ENCODE measurements at places on chromosomes 3 and 15.

DNA sequence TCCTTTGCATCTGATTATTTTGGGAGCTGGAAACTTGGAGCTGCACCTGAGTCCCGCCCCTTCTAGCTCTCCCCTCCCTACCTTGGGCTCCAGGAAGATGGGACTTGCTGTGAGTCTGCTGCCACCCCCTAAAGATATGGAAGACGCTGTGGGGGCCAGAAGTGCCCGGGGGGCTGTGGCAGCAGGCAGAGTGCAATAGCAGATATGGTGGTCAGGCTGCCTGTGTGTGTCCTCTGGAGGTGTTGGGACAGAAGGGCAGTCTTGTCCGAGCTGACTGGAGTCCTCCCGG is 485 bp downstream of the PAK6 start:
- no peak for DNase-seq

DNA sequence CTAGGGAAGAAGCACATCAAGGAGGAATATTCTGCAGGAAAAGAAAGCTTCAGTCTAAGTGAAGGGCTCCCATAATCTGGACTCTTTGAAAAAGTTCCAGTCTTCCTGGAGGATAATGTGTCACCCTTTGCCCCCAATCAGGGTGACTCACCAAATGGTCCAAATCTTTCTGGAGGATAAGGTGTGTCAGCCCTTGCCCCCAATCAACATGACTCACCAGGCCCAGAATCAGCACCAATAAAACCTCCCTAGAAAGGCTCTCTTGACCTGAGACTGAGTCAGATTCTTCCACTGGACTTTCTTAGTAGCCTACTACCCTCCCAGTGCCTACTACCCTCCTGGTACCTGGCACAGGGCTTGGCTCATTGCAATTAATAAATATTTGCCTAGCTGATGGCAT is 9.5 kb upstream of the ARL14 start:
- DNase-seq = no peak

GRCh38 chr3:41419809-41420208 is 220.5 kb downstream of the CTNNB1 start:
- DNase-seq = no peak

GRCh38 chr3:147758771-147759170 is 349.6 kb downstream of the ZIC1 start:
- DNase-seq = no peak

DNA sequence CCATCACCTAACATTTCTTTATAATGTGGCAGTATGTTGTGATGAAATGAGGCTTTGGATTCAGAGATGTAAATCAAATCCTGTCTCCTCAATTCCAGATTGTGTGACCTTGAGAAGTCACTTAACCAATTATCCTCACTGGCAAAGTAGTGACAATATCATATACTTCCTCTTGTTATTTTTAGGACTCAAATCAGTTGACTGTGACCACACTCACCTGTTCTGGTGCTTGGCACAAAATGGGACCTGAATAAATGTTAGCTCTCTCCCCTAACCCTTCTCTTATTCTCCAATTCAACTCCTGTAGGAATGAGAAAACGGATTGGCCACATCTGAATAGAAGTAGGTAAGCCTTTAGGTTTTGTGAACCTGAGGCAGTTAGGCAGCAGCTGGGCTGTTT is 42.1 kb downstream of the IQCH start:
- DNase-seq = no peak

DNA sequence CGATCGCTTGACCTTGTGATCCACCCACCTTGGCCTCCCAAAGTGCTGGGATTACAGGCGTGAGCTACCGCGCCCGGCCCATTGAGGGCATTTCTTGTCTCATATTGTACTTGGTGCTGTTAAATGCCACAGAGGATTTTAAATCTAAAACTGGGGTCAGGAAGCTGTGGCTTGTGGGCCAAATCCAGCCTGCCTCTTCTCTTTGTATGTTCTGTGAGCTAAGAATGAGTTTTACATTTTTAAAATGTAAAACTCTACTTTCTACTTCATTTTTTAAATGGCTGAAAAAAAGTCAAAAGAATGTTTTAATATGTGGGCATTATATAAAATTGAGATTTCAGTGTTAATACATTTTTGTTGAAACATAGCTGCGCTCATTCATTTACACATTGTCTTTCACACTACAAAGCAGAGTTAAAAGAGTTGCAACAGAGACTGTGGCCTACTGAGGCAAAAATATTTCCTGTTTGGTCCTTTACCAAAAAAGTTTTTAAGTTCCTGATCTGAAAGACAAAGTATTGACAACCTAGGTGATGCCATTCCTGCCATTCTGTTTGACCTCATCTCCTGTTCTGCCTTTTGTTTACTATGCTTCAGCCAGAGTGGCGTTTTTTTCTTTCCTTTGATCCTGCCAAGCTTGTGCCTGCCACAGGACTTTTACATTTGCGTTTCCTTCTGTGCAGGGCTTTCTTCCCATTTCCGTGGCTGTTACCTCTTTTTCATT is 50.4 kb downstream of the PDCD6IP start:
- DNase-seq = no peak

DNA sequence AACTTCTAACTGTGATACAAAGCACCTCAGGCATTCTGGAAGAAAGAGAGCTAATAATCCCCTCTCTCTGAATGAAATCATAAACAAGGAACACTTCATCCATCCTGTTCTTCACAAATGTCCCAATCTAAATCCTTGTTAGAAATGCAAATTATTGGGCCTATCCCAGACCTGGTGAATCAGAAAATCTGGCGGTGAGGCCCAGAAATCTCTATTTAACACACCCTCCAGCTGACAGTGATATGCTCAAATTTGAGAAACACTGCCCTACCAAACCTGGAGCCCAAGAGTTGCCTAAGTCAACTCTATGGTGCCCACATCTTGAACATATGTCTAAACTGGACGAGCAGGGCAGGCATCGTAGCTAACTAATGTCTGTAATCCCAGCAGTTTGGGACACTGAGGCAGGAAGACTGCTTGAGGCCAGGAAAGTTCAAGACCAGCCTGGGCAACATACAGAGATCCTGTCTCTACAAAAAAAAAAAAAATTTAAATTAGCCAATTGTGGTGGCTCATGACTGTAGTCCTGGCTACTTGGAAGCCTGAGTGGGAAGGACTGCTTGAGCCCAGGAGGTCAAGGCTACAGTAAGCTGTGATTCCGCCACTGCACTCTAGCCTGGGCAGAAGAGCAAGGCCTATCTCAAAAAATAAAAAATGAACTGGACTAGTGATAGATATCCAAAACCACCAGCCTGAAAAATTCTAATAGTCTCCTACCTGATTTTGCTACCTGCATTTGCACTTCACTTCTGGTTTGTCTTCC is 23.1 kb downstream of the SCAP start:
- DNase-seq = no peak

- DNase-seq = no peak
Observed at GRCh38 chr15:56468401-56468800, 3.5 kb upstream of the MNS1 start.

DNA sequence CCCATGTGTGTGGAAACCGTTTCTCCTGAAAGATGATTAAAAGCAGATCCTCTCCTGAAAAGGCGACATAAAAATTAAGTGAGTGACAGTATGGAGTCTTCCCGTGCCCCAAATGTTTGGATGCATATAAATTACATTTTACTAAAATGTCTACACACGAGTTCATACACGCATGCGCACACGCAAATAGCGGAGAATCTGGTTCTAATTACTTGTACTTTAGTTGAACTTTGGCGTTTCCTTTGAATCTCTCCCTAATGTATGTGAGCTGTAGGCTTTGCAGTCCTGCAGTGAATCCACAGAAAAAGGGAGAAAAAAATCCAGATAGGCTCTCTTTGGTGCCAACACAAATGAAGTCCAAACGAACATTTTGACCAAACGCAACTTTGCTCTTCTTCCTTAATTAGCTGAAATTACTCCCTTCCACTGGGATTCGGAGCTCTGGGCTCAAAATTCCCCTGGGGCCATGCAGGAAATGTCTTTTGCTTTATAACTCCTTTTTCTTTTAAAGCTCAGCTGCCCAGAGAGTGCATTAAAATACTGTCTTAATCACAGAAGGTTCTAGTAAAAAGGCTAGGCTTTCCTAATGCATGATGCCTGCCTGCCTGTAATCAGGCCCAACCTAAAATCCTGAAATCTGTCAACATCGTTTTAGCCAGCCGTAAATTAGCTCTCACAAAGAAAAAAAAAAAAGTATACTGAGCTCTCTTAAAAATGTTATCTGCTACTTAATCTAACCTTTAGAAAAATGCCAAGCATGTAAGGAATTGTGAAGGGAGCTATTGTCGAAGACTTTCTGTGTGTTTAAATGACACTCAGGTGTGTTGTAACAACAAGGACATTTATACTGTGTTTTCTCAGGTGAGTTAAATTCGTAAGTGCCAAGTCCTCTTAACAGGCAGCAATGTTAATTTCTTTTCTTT is 26.2 kb downstream of the RARB start:
- DNase-seq = no peak

DNA sequence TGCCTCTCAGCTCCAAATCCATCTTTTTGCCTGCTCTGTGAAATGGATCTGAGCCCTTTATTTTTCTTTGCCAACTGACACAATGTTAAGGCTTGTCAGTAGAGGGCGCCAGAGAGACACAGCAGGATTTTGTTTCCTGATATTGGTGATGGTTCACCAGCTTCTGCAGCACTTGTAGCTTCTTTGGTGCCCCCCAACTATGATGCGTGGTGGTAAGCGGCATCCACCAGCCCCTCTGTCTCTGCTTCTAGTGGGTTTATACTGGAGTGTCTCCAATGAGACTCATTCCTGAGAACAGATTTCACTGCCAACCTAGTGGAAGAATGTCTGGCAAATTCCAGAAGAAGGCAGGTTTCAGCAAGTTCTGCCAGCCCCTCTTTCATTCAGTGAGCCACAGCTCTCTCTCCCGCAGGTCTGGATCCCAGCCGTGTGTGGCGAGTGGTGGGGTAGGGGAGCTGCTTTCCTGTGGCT is 471.9 kb upstream of the FRG2C start:
- peak; percentile 4 for DNase-seq

DNA sequence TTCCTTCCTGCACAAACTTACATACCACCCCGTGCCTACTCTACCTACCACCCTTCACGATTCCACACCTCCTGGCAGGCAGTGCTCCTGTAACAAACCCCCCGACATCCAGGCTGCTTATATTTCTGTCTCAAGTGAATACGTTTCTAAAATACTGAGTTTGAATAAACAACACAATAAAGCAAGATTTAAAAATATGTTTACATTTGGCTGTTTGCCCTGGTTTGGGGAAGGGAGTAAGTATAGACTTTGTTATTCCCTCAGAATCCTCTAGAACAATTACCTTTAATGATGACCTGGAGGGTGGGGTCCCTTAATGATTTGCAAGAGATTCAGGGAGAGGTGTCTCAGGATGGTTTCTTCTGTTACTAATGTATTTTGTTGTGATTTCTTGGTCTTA is 402.6 kb upstream of the TBL1XR1 start:
- no peak for DNase-seq

- DNase-seq = no peak
Observed at GRCh38 chr3:35971686-35972085, 332.4 kb downstream of the ARPP21 start.

DNA sequence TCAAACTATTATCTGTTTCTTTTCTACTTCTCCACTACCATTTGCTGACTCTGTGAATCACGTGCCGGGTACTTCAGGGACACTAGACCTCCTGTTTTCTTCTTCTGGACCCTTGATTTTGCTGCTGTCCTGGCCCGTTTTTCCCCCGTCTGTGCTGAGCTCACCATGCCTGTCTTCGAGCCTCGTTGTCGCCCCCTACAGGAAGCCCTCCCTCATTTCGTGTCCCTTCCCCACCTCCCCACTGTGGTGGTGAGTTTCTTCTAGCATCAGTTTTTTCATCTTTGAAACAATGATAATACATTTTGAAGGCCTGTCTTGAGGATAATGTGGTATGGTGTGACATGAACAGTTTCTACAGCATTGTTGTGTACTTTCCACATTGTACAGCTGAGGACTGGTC is 12.8 kb downstream of the GABRG3 start:
- DNase-seq = no peak

- no peak for DNase-seq
Observed at GRCh38 chr3:63278171-63279004, at the start of gene SYNPR. TSS of gene SYNPR (plus strand) at chr3:63278308.

DNA sequence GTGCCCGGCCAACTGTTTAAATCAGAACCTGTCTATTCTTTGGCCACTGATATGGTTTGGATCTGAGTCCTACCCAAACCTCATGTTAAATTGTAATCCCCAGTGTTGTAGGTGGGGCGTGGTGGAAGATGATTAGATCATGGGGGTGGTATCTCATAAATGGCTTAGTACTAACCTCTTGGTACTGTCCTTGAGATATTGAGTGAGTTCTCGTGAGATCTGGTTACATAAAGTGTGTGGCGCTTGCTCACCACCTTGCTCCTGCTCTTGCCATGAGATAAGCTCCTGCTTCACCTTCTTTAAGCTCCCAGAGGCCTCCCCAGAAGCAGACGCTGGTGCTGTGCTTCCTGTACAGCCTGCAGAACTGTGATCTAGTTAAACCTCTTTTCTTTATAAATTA is 42.4 kb downstream of the REC114 start:
- DNase-seq = no peak
